ENCODE measurements at places on chromosomes 1 and 21. TPM values are rescaled to one million over a fixed set of nuclear protein-coding genes. Genes with fewer than 3 reads are reported as not detected.

Gene OR6N1
- not detected for total RNA-seq

Gene DDX59
- 13.7 TPM for total RNA-seq

Gene GPR153
- total RNA-seq = 2.0 TPM

Gene CASQ1
- not detected for total RNA-seq

Gene KRTAP19-3
- total RNA-seq = not detected

Gene RGS7
- total RNA-seq = not detected

Gene REN
- not detected for total RNA-seq

Gene KCNJ6
- 3.6 TPM for total RNA-seq

Data from A549 treated with ZK216348 at 1 μM for 4 hours (cell line).